ENCODE measurements at places on chromosomes 16 and 17.

DNA sequence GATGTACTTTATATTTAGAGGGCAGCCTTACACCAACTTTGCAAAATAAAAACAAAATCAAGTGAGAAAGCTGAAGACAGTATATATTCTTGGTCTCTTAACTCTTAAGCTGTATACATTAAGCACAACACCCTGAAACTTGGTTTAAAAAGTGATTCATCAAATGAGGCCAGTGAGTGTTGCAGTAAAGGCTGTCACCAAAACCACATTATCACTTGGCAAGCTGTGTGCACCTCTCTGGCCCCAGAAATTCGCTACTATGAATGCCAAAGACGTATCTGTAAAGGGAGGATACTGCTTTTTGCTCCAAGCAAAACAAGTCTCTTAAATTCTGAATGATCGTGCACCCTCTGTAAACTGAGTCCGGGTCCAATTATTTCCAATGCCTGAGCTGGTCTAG, 163.9 kb downstream of the ZFHX3 start:
- DNase-seq, result no peak

GRCh38 chr16:48960830-48961229, 320.8 kb downstream of the CBLN1 start:
- DNase-seq, result no peak

DNA sequence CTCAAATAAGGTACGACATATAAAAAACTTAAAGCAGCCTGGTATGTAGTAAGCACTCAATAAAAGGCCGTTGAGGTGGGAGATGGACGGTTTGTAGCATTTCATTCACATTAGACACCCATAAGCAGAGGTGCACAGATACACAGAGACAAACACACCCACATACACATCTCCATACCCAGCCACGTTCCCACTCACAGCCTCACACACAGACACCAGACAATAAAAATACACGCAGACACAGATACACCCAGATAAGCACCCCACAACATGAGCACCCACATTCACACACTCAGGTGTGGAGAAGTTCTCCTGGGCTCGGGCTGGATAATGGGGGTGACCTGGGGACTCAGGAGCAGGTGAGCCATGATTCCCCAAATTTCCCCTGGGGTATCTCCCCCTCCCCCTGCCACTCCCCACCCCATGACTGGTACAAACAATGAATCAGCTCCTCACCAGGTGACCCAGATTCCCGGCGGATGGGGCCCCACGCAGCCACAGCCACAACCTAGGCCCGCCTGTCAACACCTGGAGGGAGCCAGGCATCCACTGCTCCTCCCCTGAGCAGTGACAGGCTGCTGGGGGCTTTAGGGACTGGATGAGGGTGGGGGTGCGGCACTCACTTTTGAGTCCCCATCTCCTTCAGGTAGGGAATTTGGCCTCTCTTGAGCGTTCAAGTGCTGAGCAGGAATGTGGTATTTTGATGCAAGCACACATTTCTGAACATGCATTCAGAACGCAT, 2.7 kb downstream of the DLX3 start:
- no peak for DNase-seq

DNA sequence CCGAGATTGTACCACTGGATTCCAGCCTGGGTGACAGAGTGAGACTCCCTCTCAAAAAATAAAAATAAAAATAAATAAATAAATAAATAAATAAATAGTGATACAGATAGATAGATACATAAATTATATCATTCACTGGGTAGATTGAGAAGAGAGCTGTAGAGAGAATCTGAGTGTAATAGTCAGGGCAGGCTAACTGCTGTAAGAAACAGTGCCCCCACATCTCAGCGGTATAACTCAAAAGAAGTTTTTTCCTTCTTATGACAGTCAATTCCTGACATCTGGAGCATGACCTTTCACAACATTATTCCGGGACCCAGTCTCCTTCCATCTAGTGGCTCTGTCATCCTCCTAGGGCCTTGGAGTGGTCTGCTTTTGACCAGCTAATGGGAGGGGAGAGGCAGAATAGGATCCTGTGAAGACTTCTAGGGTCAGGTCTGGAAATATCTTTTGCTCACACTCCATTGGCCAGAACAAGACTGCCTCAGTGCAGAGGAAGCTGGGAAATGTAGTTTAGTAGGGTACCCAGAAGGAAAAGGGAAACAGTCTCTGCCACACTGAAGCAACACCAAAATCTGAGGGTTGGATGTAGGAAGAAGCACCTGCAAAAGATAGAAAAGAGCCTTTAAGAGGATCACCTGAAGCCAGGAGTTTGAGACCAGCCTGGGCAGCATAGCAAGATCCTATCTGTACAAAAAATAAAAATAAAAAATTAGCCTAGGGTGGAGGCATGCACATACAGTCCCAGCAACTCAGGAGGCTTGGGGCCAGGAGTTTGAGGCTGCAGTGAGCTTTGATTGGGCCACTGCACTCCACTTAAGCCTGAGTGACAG, 3.0 kb upstream of the QPRT start:
- DNase-seq, result no peak

- DNase-seq, result no peak
Measured at GRCh38 chr17:63514477-63514876, 8.7 kb upstream of the KCNH6 start.

DNA sequence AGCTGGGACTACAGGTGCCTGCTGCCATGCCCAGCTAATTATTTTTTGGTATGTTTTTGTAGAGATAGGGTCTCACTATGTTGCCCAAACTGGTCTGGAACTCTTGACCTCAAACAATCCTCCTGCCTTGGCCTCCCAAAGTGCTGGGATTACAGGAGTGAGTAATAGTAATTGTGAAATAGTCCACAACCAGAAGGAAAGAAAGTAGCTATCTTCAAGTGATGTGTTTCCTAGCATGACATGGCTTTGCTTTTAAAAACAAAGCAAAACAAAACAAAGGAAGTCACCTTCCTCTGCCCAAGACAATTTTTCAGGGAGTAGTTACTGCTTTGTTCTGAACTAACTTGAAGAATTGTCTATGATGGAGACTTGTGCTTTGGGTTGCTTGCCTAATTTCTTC, 27.0 kb downstream of the ATP6V0A1 start:
- DNase-seq, result no peak

GRCh38 chr16:56450275-56450985, 702 bp downstream of the NUDT21 start:
- no peak for DNase-seq

GRCh38 chr17:49914664-49915063, 54.3 kb upstream of the DLX4 start:
- no peak for DNase-seq

- DNase-seq, result peak; percentile 97
Measured at GRCh38 chr16:31472709-31473203, 804 bp downstream of the TGFB1I1 start.

- peak; percentile 34 for DNase-seq
Measured at GRCh38 chr17:4944163-4944553, 4.1 kb downstream of the RNF167 start.

DNA sequence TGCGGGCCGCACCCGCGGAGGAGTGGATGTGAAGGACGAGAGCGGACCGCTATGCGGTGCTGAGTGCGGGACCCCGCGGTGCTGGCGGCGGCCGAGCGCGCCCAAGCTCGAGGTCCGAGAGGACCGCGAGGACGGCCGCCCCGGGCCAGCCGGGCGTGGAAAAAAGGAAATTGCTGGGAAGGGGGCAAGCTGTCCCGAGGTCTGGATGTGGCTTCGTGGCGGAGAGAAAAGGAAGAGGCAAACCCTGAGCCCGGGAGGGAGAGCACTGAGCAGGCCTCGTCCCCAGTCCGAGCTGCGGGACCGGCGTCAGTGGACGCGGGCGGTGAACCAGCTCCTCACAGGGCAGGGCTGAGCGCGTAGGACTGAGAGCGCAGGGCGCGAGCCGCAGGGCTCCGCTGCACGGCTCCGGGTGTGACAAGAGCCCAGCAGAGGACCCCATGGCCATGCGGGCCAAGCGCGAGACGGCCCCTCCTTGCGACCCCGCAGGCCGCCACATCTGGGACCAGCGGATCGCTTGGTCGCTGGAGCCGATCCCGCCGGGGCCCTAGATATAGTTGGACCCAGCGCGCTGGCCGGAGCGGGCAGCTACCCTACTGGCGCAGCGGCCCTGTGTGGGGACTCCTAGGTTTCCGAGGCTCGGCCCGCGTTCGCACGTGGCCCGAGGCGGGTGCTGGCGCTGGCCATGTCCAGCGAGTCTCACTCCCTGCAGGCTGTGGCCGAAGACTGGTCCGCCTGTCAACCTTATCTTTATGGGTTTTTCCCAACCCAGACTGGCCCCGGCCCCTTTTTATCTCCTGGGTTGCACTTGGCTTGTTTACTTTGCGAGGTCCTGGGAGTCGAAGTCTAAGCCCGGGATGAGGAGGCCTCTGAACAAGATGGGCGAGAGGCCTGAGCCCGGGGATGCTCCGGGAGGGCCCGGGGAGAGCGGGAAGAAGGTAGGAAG, 2.4 kb downstream of the TBX4 start:
- no peak for DNase-seq

DNA sequence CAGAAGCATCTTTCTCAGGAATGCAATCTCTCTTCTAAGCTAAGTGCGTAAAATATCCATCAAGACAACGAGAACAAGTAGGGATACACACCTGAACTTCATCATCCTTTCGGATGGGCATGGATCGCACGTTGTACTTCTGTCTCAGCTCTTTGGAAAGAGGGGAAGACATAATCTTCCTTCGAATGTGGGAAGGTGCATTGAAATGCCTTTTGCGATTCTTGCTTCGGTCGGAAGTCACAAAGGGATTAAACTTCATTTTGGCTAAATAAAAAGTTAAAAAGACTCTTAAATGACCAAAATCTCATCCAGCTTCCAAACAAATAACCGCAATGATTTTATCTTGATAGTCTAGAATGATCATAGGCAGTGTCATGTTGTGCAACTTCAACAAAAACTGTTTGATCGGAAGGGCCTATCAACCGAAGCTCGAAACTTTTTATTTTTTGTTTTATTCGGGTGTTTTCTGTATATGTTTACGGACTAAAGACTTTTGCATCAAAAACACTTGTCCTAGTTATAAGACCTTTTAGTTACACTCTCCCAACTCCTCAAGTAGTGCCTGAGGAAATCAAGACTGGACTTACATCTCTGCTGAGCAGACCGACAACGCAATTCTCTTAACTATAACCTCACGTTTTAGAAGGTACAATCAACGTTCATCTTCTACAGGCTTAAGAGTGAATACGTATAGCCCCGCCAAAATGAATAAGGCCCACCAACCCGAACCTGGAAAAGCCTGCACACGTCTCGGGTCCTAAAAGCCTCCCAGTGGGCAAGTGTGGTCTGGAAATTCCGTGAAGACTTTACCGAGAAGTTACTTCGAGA, 727 bp downstream of the RPL26 start:
- peak; percentile 35 for DNase-seq

- no peak for DNase-seq
Measured at GRCh38 chr16:48013491-48013901, 142.3 kb downstream of the ABCC12 start.

- peak; percentile 13 for DNase-seq
Measured at GRCh38 chr17:7997186-7997585, 5.2 kb upstream of the GUCY2D start.

- peak; percentile 41 for DNase-seq
Measured at GRCh38 chr17:38584350-38584925, 21.3 kb downstream of the SRCIN1 start.

- DNase-seq, result no peak
Measured at GRCh38 chr16:87431926-87432325, 39.8 kb downstream of the MAP1LC3B start.

- no peak for DNase-seq
Measured at GRCh38 chr17:56599566-56599965, 6.1 kb downstream of the NOG start.

- DNase-seq, result no peak
Measured at GRCh38 chr16:9297437-9298113, 206.1 kb downstream of the HAPSTR1 start.

GRCh38 chr16:23146877-23147601, 2.2 kb downstream of the USP31 start:
- DNase-seq, result no peak

- DNase-seq, result no peak
Measured at GRCh38 chr17:62822080-62822904, 14.2 kb upstream of the MARCHF10 start.

- DNase-seq, result peak; percentile 84
Measured at GRCh38 chr16:66880288-66881013, at the start of gene PDP2. PDP2 (plus strand) TSS chr16:66880515; CDS start chr16:66884285, 3,770 bp downstream.
